NCI-H1105 (cell line): ENCODE measurements at places on chromosomes 6 and 20.

GRCh38 chr6:104789770-104790190 is 69.9 kb downstream of the HACE1 start:
- no peak for DNase-seq

DNA sequence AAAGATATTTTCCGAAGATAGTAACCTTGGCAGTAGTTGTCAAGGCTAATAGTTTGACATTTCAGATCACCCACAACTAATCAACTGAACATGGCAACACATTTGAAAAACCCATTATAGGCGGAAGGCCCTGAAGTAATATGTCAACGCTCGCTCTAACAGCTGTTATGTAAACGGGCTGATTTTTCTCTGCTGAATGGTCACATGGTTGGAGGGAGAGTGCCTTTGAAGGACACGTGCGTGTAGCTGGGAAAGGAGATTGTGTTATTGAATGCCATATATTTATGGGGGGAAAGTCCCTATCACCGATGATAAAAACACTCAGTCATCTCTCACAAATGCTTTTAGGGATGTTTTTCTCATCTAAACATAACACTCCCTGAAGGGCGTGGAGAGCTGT is 160.0 kb upstream of the RALGAPA2 start:
- DNase-seq = no peak

GRCh38 chr6:28981833-28982475 is 23.2 kb downstream of the ZNF311 start:
- DNase-seq = peak; percentile 76

- DNase-seq = no peak
Measured at GRCh38 chr6:34152042-34152524, 6.2 kb upstream of the GRM4 start.

DNA sequence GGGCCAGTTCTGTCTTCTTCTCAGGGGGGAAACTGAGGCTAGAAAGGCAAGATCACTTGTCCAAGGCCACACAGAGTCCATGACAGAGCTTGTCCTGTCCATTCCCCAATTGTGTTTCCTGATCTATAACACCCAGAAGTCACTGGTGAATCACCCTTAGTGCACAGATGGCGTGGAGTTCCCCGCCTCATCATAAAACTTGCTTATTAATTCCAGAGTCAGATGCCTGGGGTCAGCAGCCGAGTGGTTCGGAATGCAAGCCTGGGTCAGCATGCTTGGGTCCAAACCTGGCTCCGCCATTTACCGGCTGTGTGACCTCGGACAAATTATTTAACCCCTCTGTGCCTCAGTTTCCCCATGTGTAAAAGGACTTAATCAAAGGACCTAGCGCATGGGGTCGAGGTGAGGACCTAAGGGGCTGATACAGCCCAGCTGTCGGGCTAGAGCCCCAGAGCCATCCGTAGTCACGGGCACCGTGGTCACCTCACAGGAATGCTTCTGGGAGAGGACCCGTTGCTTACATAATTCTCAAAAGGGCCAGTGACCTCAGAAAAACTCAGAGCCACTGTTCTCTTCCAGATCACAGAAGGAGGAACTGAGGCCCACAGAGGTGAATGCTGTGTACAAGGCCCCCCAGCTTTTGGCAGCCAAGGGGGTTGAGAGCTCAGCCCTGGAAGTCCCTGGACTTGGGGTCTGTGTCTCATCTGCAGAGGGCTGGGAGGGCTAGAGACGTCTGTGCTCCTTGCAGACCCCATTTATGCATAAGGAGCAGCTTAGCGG is 1.4 kb upstream of the ZBP1 start:
- DNase-seq = no peak

DNA sequence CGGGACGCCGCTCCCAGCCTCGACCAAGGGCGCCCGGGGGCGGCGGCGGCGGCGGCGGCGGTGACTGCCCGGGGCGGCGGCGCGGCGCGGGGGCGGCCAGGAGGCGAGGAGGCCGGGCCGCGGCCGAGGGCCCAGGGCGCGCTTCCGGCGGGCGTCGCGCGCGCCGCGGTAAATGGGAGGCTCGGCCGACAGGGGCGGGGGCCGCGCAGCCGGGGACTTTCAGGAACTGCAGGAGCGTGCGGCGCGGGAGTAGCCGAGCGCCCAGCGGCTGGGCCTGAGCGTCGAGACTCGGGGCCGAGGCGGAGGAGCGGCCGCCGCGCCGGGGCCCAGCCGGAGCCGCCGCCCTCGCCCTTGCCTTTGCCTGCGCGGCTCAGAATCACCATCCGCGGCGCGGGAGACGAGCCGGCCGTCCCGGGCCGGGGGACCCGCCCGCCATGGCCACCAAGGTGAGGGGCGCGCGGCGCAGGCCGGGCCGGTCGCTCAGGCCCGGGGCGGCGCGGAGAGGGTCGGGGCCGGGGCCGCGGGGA is at the start of gene SNX9:
SNX9 (plus strand) TSS at position 246 of the 527 bp plus-strand sequence; CDS start at position 435, 189 bp downstream.
- peak; percentile 33 for DNase-seq

GRCh38 chr6:167477688-167478087 is 152.8 kb downstream of the TTLL2 start:
- no peak for DNase-seq

- DNase-seq = no peak
Measured at GRCh38 chr20:15673206-15673605, 900.0 kb downstream of the KIF16B start.

DNA sequence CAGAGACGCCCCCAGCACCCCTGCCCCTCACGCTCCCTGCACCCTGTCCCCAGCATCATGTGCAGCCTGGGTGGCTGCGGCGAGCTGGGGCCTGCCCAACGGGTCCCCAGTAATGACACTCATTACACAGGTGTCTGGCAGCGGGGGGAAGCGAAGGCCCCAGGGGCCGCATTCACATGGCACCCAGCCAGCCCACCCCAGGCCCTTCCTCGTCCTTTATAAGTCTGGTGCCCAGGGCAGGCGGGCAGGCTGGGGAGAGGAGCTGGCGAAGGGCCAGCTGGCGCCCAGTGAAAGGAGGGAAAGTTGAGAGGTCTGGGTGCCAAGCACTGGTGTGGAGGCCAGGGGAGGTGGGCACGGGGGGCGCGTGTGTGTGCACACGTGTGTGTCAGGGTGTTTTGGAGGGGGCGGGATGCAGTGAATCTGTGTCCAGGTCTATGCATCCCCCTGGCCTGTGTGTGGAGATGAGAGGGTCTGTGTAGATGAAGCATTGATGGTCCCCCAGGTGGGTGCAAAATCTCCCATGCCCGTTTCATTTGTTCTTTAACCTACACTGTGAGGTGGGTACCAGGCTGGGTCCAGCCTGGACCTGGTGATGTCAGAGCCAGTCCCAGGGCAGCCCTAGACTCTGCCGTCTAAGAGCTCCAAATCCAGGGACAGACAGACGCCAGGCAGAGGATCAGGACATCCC is 105.3 kb downstream of the CEBPB start:
- DNase-seq = peak; percentile 98

- no peak for DNase-seq
Measured at GRCh38 chr6:7671581-7671980, 54.3 kb upstream of the BMP6 start.

DNA sequence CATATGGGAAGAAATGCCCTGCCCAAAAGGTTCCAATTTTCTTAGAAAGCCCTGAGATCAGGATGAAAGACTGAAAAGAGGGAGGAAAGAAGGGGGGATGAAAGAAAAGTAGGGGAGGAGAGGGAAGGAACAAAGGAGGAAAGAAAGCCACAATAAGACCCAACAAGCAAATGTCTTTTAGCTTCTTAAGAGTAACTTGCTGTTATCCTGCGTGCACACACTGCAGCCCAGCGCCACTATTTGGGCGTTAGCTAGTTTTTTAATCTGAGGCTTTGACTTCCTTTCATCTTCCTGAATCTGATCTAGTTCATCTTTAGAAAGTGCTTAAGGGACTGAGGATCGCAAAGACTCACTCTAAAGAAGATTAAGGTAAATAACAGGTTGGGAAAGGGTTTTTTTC is 77.4 kb upstream of the HDDC2 start:
- DNase-seq = no peak

DNA sequence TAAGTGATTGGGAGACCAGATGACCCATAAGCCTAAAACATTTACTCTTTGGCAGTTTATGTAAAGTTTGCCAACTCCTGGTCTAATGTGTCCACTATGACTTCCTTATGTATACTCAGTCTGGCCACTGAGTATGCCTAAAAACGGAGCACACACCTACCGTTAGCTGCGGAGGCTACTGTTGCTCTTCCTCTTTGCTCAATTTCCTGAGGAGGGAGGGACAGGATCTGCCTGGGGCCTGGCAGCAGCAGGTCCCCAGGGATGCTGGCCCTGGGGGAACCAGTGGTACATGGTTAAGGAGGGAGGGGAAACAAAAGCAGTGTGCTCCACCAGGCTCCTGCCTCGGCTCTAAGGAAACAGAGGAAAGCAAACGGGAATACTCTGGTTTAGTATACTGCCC is 113.5 kb downstream of the CDYL start:
- no peak for DNase-seq

DNA sequence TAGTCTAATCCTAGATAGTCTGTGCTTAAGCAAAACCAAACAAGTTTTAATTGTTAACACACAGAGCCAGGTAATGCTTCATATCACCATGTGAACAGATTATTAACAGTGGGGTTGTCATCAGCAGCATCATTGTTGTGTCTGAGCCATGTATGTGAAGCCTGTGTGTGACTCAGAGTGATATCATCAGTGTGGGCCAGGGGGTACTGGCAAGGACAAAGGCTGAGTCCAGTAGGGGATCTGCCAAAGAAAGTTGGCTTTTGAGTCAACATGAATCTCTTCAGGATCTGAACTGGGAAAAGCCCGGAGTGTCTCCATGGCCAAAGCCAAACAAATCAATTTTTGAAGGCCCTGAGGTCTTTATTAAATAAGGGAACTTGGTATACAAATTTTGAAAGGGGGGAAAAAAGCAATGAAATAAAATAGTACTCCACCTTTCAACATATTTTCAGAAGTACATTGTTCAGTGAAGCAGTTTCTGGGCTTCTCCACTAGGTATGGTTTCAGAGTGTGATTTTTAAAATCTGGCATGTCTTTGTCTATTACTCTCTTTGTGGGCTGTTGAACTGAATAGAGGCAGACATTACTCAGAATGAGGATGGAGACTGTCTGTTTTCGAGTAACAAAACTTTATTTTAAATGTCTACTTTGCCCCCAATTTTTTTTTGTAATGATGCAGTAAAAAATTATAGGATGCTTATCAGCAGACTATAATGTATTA is 444.2 kb upstream of the JAG1 start:
- no peak for DNase-seq

DNA sequence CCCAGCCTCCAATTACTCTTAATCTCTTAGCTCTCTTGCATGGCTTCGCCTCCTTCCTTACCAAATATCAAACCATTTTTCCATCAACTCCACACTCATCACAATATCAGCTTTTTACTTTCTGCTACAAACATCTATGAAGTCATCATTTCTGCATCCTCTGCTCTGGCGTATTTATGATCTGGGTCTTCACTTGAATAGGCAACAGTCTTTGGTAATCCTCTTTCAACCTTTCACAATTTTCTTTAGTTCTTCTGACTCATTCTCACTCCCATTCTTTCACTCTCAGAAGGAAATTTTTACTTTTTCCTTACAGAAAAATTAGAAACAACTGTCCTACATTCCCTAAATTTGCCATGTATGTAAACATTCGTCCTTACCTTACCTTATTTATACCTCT is 522.4 kb downstream of the HDGFL1 start:
- no peak for DNase-seq

- no peak for DNase-seq
Measured at GRCh38 chr20:50041246-50041873, 58.6 kb downstream of the SNAI1 start.

DNA sequence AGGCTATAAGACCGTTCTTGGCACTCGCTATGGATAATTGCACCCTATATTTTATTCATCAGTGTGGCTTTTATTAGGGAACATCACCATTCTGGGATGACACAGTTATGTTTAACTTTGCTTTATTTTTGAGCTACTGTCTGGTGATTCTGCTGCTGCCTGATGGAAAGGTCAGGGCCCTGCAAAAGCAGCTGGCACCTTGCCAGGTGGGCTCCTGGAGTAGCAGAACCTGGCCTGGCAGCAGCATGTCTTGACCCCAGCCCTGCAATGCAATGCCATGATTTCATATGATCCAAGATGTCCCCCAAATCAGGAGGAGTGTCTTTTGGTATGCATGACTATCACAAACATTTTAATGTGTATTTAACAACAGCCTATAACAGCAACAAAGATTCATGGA is 228.4 kb upstream of the RSPO3 start:
- peak; percentile 11 for DNase-seq

- DNase-seq = peak; percentile 34
Measured at GRCh38 chr6:1389369-1390132, at the start of gene FOXF2. TSS of gene FOXF2 (plus strand) at chr6:1389576. CDS start at chr6:1389948, 372 bp downstream.

DNA sequence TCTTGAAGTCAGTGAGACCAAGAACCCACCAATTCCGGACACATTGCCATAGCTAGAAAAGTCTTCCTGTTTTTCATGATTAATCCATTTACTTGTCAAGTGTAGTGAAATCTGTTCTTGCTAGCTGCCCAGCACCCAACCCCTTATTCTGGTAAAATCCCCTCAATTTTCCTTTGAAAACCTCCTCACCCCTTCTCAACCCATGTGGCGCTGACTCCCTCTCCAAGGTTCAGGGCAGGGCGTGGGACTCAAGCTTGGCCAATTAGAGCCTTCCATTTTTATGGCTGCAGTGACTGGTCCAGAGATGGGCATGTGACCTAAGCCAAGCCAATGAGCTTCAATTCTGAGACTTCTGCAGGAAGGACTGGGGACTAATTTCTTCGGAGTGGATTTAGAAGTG is 9.8 kb upstream of the ZBP1 start:
- no peak for DNase-seq

DNA sequence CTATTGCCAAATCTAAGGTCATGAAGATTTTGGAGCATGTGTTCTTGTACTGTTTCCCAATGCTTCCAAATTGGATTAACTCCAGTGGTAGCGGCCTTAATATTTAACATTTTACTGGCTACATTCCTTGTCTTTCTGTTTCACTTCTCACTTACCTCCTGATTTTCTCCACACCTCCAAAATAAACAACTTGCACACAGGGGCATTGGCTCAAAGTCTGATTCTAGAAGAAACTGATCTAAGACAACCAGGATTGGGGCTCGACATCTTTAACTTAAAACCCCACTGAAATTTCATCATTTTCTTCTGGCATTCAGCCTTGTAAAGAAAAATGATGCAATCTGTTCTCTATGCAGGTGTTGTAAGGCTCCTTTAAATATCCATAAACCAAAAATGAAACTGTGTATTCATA is 557.9 kb upstream of the ID4 start:
- no peak for DNase-seq

DNA sequence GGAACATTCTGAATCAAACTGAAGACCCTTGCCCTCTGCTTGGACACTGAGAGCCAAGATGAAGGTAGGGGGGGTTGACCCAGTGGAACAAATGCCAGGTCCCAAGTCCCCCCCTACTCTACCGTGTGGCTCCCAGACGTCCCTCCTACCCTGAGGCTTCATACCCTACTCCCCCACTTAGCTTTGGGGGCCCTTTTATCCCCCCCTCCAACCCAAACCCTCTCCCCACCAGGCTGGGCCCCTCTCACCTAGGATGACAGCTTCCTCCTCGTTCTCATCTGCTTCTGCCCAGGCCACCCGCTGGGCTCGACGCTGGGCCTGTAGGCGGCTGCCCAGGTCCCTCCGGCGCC is 1.5 kb downstream of the DDRGK1 start:
- DNase-seq = no peak

GRCh38 chr6:160691617-160692016 is 10.4 kb upstream of the PLG start:
- no peak for DNase-seq

- DNase-seq = no peak
Measured at GRCh38 chr6:29992807-29993206, 50.5 kb downstream of the HLA-A start.
